GM12878 (cell line): ENCODE measurements at places on chromosomes 12 and 14.

DNA sequence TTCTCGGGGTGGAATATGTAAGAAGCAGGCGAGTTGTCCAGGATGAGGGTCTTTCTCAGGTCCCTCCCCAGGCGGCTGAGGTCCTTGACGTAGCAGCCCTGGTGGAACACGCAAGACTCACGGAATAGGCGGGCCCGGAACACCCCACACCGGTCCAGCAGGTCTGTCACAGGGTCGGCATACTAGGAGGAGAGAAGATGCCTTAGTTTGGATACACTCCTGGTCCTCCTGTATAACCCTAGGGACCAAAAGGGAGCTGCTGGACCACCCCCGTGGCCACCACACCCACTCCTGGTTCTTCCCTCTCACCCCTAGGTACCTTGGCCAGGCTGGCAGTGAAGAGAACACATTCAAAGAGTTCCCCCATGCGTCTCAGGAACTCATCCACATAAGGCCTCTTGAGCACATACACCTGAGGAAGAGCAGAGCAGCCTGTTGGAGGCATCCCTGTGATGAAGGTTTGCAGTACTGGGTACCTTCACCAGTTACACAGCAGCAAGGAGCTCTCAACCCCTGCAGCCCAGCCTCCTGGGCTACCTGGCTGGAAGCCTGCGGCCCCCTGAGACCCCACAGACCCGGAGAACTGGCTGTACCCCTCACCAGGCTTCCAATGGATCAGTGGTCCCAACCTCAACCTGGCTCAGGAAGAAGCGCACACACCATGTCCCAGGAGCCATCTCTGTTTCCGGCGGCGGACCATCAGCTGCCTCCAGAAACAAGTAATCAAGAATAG lies 5.5 kb upstream of the AVIL start:
- DNase-seq: no peak

DNA sequence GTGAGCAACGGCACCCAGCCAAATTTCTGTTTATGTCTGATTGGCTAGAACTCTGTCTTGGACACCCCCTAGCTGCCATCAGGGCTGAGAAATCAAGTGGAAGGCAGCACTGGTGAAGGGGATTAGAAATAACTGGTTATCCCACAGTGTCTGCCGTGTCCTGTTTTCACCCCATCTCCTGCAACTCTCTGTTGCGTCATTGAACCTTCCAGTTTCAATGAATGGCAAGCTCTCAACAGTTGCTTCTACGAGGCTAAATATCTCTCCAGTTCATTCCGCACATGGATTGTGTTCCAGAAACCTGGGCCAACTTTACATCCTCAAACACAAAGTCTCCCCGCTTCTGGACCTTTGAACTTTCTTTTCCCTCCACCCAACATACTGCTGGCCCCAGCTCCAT lies 173.7 kb downstream of the RBM19 start:
- no peak for DNase-seq

- no peak for DNase-seq
Measured at GRCh38 chr12:46950094-46950493, 124.3 kb upstream of the SLC38A4 start.

- no peak for DNase-seq
Measured at GRCh38 chr14:52852810-52853521, 61.6 kb upstream of the GNPNAT1 start.

DNA sequence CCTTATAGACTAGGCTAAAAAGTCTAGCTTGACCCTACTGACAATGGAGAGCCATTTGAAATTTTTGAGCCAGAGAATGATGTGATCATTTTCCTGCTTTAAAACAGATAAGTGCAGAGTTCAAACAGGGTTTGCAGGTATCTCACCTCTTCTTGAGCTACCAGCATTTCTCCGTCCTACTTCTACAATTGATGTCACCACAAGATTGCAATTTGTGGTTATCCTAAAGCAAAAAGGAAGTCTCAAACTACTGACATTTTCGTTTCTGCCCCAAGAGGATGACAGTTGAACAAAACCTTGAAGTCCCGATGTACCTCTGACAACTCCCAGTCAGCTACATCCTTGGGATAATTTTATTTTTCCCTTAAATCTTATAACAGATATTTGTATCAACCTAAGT lies 86.7 kb downstream of the PTGER2 start:
- DNase-seq: peak; percentile 20

GRCh38 chr12:42904683-42905418 lies 315.3 kb upstream of the PRICKLE1 start:
- DNase-seq: no peak

DNA sequence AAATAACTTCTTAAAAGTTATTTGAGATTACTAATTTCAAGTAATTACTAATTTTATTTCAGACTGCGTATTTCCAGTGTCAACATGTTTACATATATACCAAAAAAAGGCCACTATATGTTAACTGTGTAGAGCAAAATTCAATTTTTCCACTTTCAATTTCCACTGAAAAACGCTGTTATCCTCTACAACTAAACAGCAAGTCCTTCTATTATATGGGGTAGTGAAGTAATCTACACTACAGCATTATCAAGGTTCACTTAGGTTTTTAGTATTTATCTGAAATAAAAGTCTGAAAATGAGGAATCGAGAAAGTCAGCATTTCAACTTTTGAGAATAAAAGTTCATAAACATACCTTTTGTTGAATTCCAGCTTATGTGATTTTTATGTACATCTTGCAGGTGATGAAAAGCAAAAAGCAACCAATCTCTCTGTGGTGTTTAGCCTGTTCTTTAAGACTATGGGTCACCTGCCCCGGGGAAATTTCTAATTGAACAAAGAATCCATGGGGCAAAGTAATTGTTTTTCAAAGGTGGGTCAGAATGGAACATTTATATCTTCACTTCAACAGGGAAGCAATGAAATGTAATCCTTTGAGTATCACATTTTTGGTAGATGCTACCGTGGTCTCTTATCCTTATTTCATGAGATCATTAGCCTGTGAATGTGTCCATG lies 3.3 kb downstream of the BTG1 start:
- DNase-seq: no peak

GRCh38 chr12:67520606-67521005 lies 127.9 kb upstream of the DYRK2 start:
- DNase-seq: no peak

GRCh38 chr14:21653331-21653885 lies at the start of gene OR4E2:
TSS of gene OR4E2 (plus strand) at chr14:21653835. CDS start at chr14:21665083, 11,248 bp downstream.
- no peak for DNase-seq

DNA sequence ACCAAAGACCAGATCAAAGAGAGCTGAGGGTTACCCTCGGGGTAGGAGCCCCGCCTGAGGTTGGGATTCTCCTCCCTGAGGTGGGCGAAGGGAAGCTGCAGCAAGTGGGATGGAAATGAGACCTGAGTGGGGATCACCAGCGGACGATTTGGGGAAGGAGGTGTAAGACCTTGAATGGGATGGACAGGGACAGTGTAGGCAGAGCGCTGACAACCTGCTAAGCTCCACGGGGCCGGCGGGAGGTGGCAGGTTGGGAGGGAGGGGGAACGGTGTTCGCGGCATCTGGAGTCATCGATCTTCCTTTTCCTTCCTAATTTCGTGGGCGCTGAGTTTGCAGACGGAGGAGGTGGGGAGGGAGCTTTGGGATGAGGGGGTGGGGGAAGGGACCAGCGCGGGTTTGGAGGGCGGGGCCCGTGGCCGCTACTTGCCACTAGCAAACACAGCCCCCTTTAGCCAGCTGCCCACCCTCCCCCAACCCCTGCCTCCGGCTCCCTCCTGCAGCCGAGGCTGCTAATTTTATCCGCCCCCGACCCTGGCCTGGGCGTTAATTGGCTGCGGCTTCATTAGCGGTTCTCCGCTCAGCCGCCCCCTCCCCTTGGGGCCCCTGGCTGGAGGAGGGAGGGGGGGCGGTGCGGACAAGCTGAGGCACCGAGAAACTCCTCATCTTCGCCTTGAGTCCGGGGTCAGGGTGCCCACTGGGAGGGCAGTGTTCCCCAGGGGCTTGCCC lies 2.8 kb upstream of the SHMT2 start:
- no peak for DNase-seq

DNA sequence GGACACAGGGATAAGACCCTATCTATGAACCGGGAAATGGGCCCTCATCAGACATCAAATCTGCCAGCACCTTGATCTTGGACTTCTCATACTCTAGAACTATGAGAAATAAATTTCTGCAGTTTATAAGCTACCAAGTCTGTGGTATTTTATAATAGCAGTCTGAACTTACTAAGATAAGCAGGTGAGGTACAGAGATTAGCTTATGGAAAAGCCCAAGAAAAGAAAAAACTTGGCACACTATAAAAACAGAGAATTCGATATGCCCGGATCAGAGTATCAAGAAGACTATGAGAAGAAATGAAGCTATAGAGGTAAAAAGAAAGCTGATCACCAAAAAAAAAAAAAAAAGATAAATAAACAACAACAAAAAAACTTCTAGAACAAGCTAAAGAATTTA lies 52.6 kb downstream of the EEA1 start:
- DNase-seq: no peak

DNA sequence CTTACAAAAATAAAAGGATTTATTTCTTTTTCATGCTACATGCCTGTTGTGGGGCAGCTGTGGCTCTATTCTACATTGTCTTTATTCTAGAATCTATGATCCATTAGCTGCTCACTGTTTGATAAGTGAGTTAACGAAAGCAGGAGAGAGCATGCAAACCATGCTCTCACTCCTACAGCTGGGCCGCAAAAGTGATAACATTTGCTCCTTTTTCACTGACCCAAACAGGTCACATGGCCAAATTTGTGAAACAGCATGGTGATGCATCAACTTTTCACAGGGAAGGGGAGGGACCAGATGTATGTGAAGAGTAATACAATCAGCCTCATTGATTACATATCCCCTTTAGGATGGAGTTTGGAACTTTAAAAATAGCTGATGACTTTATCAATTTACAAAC lies 456.9 kb upstream of the SYT1 start:
- DNase-seq: no peak

GRCh38 chr12:124842073-124842749 lies 21.5 kb downstream of the SCARB1 start:
- DNase-seq: no peak

DNA sequence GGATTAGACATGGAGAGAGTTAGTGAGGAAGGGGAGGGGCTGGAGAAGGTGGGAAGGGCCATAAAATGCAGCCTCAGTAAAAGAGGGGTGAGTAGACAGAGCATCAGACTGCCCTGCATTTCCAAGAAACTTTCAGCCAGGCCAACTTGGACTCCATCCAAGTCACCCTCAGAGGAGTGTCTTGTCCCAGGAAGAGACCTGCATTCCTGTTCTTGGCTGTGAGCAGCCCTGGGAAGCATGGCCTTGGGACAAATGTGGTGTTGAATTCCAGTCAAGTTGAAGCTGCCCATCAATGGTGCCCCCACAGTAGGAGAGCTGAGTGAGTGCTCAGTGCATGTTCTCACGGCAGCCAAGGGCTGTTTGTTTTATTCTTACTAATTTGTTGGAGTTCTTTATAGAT lies 35.0 kb upstream of the TUNAR start:
- no peak for DNase-seq

GRCh38 chr12:546920-547845 lies 87.4 kb downstream of the B4GALNT3 start:
- DNase-seq: no peak

- peak; percentile 2 for DNase-seq
Measured at GRCh38 chr12:46983959-46984841, 95.2 kb upstream of the PCED1B start.

GRCh38 chr12:33988913-33989312 lies 33.4 kb upstream of the ALG10 start:
- DNase-seq: no peak

DNA sequence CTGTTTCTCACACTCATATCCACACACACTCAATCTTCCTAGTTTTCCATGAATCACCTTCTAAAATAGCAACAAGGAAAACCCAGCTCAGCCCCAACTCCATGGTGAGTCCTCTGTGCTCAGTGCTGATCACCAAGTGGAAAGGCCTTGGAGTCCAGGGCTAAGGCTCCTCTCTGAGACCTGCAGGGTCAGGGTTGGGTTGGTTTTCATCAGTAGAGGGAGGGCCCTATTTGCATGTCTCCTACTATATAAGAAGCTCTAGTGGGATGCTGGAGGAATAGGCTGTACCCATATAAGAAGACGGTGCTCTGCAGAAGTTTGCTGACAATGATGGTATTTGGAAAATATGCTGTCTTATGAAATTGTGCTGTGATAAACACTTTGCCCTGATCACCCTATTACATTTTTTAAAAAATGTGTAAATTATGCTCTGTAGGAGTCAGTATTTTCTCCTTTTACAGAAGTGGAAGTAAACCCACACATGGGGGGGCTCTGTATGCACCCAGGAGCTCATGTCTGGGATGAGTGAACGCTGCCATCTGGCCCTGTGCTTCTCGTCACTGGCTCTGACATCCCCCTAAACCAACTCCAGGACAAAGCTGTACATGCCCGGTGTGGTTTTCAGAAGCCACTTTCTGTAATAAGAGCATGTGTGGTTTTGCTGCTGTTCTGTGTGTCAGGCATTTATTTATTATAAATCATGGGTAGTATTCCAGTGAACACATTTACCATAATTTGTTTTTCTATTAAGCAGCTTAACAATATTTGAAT lies 536.3 kb downstream of the TMEM121 start:
- DNase-seq: no peak

DNA sequence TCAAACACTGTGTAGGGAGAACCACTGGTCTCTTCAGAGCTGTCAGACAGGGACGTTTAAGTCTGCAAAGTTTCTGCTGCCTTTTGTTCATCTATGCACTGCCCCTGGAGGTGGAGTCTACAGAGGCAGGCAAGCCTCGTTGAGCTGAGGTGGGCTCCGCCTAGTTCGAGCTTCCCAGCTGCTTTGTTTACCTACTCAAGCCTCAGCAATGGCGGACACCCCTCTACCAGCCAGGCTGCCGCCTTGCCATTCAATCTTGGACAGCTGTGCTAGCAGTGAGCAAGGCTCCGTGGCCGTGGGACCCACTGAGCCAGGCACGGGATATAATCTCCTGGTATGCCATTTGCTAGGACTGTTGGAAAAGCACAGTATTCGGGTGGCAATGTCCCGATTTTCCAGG lies 24.6 kb upstream of the YBX3 start:
- no peak for DNase-seq

DNA sequence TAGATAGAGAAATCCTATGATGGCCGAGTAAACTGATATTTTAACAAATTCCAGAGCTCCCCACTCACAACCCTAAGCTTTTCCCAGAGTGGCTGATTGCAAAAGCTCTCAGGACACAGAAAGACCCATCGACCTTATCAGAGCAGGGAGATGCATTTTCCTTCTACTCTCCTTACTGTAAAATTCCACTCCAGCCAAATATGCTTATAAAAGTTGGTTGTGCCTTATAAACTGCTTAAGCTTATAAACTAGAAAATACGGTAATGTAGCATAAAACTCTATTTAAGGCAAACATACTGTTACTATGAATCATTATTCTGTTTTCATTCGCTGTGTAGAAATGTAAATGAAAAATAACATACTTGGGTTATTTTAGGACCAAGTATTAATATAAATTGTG lies 41.6 kb upstream of the TRHDE start:
- no peak for DNase-seq
